NCI-H748 treated with DMSO at 0.1 percent for 48 hours (cell line): ENCODE measurements at places on chromosomes 6 and 20.

DNA sequence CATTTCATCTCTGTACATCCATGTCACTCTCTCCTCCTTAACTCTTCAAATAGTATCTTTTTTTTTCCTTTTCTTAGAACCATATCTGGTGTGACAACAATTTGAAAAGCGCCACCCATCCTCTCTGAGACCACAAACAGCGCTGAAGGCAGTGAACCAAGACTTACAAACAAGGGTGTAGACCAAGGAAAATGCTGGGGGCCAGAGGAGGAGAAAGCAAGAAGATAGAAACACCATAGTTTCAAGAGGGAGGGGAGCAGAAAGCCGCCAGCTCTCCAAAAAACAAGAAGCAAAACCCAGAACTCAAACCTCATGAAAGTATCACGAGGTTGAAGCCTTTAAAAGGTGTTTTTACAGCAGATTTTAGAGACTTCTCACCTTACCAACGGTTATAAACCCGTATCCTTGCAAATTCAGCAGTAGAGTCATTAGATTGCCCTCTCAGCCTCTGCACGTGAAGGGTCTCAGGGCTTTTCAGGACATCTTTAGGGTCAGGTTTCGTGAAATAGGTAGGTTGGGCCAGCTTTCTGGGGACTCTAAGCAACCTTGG, 13.3 kb upstream of the RIPOR2 start:
- DNase-seq = no peak

DNA sequence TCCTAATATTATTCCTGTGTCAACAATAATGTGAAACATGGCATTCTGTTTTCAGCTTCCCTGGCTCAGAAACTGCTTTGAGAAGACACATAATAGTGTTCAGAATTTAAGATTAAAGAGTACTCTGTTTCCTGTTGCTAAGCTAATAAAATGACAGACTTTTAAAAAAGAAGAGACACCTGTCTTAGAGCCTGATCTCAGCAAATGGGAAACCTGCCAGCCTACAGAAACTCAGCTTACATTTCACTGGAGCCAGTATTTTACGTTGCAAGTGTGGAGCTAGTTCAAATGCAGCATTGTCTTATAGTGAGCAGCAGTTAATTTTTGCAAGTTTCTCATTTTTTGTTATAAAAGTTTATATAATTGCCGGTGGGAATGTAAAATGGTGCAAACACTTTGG, 28.8 kb downstream of the KIZ start:
- DNase-seq = no peak

- no peak for DNase-seq
Measured at GRCh38 chr20:41044409-41045062, 15.9 kb downstream of the TOP1 start.

- no peak for DNase-seq
Measured at GRCh38 chr6:8527818-8528217, 92.5 kb upstream of the SLC35B3 start.

- DNase-seq = no peak
Measured at GRCh38 chr6:133945158-133945557, 7.9 kb upstream of the TBPL1 start.

DNA sequence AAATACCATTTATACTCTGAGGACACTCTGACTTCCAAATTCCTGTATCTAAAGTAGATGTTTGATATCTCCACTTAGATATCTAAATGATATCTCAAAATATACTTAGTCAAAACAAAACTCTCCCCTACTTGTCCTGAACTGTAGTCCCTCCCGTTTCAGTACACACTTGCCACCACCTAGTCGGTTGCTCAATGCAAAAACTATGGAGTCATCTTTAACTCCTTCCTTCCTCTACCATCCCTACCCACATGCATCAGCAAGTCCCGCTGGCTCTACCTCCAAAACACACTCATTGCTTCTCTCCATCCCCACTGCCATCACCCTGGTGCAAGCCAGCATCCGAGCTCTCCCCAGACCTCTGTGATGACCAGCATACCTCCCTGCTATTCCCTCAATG, 13.2 kb downstream of the STX7 start:
- no peak for DNase-seq

- DNase-seq = no peak
Measured at GRCh38 chr6:5871296-5871695, 135.4 kb downstream of the NRN1 start.

DNA sequence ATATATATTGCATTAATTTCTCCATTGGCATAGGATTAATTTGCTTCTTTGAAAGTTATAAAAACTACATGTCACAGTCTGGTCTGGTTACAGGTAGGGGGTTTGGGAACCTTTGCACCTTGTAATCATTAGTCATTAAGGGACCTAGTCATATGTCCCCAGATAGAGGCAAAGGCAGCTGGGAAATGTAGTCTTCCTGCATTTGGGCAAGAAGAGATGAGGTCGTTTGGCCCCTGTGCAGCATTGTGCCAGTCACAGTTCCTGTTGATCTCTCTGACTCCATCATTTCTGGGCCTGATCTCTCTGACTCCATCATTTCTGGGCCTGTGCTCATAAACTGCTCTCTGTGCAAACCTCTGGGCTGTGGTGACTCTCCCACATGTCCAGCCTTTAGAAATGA, 73.2 kb downstream of the BCKDHB start:
- DNase-seq = no peak

- no peak for DNase-seq
Measured at GRCh38 chr6:4923081-4923480, 80.8 kb downstream of the RPP40 start.

DNA sequence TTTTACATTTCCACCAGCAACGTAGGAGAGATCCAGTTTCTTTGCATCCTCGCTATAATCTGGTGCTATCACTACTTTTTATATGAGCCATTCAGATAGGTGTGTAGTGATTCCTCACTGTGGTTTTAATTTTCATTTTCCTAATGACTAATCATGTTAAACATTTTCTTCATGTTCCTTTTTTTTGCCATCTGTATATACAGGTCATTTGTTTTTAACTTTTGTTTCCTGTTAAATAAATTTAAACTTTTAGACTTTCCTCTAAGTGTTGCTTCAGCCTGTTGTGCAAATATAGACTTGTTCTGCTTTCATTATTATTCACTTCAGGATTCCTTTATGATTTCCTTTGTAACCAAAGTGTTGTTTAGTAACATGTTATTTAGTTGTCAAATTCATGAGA, 697.4 kb downstream of the PTPRT start:
- DNase-seq = no peak

GRCh38 chr6:132527791-132528190, 10.3 kb upstream of the TAAR9 start:
- no peak for DNase-seq

GRCh38 chr6:14231501-14232280, 114.1 kb downstream of the CD83 start:
- DNase-seq = no peak

DNA sequence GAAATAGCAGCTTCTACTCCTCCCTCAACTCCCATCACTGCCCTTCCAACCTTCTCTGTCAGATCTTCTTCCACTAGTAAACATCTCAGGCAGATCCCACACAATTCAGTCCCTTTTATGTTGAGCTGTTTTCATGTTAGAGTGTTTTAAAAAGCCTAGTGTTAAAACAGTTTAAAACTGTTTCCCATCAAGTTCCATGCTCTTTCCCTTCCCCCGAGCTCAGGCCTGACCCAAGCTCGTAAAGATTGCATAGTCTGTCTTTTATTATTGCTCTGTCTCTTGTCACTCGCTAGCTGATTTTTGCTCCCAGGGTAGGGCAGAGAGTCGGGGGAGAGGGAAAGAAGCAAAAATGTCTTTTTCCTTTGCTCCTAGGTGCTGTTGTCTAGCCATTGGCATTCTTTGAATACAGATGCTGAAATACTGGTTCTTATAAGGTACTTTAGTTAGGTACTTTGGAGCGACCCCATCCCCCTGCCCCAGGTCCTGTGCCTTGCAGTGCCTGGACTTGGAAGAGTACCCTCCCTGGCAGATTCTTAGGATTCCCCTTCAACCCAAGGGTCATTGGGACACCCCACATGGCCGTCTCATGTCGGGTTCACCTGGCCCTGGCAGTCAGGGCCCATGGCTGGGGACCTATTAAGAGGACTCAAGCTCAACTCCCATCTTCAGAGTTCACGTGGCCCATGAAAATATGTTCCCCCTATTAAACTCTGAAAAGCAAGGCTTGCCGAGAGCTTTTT, 101.2 kb upstream of the ARMC2 start:
- no peak for DNase-seq

DNA sequence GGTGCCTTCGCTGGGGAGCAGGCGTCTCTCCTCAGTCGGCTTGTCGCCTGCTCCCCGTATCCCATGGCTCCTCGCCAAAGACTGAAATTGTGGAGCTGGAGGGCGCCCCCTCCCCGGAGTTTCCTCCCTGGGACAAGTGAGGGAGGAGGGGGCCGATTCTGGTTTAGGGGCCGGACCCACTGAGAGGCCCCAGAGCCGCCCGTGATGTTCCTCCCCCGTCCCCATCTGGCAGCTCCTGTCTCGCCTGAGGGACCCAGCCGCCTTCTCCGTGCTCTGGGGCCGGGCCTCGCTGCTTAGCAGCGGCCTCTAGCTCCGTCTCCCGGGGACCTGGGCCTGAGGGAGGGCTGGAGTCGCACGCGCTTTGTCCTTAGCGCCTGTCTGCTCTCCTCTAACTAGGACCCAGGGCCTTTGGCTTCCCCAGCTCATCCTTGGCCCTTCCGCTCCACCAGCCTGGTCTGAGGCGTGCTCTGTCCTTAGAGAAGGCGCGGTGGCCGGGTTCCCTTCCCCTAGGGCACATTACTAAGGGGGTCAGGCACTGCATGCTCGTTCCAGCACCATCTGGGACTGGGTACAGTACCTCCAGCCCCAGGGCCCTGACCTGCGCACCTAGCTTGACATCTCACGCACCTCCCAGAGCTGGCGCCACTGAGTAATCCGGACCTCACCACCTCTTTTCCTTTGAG, 29.7 kb downstream of the SLC12A5 start:
- DNase-seq = no peak

DNA sequence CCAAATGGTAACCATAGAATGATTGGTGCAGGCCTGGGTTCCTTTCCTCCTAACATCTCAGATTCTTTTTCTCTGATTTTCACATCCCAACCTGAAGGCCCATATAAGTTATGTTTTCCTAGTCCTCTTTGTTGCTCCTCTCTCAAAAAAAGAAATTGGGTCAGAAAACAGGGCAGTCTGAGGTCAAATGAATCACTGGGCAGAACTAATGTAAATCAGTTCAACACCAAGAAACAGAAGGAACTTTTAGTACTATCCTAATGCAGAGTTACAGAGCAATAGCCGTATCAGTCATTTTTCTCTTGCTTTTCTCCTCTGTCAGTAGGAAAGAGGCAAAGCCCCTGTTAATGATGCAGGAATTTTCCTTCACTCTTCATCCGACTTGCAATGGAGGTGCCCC, 11.0 kb upstream of the TPD52L1 start:
- DNase-seq = no peak

DNA sequence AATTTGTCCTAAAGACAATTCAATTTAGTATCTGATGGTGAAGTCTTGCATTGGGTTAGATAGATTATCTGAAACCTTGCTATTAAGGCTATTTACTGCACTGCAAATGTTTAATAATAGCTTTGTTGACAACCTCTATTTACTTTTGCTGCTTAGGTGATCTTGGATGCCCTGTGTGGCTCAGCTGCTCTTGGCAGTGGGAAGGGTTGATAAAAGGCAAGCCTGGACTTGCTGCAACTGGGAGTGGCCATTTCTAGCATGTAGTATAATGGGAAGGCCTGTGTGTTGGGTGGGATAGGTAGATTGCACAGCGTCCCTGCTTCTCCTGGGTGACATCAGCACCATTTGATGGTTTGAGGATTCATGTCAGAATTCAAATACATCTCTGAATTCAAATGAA, 49.1 kb downstream of the ARMC2 start:
- DNase-seq = peak; percentile 97

DNA sequence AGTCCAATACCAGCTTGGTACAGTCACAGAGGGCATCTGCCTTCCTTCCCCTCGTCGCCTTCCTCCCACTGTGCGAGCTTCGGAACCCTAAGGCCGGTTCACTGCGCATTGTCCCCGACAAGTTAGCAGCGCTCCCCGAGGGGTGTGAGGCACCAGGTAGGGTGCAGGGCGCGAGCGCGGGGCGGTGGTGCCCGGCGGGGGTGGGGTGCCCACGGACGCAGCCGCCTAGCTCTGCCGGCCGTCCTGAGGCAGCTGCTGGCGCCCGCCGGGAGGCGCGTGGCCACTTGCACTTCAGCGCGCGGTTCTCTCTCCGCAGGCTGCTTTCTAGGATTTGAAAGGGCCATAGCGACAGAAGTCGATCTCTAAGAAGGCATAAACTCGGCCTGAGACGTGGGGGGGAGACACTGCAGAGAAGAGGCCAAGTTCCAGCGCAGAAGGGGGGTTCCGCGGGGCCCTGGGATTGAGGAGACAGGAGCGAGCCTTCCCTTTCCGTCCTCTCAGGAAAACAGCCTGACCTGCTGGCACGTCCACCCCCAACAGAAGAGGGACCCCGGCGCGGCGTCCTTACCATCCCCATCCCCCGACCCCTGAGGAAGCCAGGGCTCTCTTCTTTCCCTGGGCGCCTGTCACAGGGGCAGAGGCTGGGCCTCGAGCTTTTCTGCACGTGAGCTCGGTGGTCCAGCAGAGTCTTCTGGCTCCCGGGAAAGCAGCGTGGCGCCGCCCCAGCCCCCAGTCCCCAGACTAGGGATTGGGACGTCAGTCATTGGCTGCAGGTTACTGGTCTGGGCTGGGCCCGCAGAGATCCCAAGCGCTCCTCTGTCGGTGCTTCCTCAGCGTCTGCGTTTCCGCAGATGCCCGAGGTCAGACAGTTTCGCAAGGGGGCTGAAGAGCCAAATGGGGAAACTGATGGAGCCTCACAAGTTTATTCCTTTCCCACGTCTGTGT, 15.6 kb upstream of the PRDM13 start:
- no peak for DNase-seq

DNA sequence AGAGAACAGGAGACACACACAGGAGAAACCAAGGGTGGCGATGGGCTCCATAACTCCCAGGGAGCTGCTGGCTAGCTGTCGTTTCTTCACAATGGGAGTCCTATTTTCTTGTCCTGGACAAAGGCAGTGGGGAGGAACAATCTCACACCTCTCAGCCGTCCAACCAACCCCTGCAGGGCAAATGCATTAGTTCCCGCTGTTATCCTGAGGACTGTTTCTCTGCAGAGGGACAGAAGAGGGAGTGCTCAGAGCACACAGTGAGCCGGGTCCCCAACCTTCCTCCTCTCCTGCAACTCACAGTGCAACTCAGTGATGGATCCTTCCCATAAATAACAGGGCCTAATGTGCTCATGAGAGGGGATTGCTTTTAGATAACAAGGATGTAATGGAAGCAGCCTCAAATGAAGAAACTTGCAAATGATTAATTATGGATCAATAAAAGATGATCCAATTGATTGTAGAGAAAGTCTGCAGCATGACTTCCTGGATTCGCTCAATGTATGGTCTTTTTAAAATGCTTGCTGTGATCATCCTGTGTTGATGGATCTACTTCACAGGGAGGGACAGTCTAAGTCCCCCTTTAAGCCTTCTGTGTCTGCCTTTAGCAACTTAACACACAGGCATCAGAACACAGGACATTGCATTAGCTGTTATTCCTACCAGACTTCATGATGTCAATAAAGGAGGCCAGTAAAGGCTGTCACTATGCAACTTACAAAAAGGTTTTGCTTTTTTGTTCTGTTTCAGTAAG, 453.4 kb upstream of the AGPAT4 start:
- no peak for DNase-seq
